Mesendoderm (in vitro differentiated cells): ENCODE measurements at places on chromosomes 12 and 14.

- DNase-seq: peak; percentile 15
These were observed 560.4 kb upstream of the FLRT2 start for GRCh38 chr14:84969501-84969900.

GRCh38 chr12:64729909-64730587 lies 29.2 kb downstream of the GNS start:
- DNase-seq: no peak

- DNase-seq: no peak
These were observed 59.8 kb upstream of the KRR1 start for GRCh38 chr12:75571204-75571603.

- DNase-seq: no peak
These were observed 166.8 kb downstream of the MYRFL start for GRCh38 chr12:69991690-69992288.

DNA sequence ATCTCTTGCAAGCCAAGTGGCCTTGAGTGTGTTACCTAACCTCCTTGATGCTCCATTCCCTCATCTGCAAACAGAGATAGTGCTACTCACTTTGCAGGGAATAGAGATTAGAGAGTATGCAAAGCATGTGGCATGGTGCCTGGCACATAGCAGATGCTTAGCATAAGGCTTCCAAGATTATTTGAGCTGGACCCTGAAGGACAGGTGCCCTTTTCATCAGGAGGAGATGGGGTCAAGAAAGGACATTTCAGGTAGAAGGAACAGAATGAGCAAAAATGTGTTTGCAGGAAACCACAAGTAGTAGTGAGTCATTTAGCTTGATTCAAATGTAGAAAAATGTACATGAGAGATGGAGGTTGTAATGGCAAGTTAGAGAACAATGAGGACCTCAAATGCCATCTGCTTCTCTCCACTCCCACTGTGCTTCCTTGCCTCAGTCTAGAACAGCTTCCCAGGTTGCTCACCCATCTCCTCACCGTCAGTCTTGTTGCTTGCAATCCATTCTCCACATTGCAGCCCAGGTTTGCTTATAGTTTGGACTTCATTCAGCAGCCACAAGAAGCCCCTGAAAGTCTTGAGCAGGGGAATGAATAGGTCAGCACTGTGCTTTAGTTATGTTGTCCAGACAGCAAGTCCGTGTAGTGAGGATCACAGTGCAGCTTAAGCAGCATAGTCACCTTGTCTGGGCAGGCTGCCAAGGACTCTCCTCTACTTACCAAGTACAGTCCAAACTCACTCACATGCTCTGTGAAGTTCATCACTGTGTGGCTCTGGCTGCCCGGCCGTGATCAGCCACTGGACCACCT lies 536.3 kb upstream of the CCDC196 start:
- peak; percentile 20 for DNase-seq

DNA sequence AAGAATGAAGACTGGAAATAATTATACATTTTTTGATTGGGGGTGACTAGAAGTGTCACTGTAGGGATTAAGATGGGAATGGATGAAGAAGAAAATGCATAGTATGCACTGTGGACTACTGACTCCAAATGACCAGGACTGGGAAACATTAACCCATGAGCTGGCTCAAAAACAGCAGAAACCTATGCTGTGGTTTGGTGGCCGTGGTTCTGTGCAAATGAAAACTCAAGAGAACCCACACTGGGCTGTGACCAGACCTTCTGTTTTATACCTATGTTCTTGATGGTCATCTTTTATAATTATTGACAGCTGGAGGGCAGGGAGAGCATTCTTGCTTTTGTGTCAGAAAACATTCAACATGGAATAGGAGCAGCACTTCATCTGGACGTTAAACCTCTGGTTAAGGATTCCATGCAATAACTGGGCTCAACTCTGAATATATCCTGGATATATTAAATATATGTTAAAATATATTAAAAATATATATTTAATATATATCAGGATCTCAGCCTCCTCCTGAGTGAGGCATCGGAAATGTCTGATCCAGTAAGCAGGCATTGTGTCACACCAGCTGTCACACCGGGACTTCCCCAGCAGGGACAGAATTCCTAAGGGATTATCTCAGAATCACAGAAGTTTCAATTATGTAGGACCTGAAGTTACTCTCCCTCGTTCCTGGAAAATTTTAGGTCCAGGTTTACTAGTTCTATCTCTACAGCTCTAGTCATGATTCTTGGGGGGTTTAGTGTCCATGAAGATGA lies 48.5 kb downstream of the BBS10 start:
- DNase-seq: peak; percentile 91

- peak; percentile 87 for DNase-seq
These were observed 18.0 kb downstream of the TNFAIP2 start for GRCh38 chr14:103141117-103141796.

GRCh38 chr12:48882315-48882687 lies 16.6 kb upstream of the RND1 start:
- DNase-seq: peak; percentile 74

DNA sequence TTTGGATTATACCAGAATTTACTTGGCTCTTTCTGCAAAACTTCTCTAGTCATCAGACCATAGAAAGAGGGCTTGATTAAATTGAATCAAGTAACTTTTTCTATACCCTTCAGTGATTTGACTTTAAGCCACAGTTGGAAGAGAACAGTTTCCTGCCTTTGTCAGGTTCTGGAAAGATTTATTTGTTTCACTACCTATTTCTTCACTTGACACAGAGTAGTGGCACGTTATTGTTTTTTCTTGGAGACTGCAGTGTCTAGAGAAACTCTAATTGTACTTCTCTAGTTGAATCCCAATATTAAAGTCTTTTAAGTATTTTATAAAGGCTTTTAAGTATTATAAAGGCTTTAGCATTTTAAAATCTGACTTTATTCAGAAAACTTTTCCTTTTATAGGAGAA lies 138.1 kb downstream of the TMEM117 start:
- no peak for DNase-seq

- DNase-seq: no peak
These were observed 141.8 kb upstream of the PWP1 start for GRCh38 chr12:107543841-107544240.

- no peak for DNase-seq
These were observed 379.6 kb downstream of the CCDC91 start for GRCh38 chr12:28569698-28570411.

DNA sequence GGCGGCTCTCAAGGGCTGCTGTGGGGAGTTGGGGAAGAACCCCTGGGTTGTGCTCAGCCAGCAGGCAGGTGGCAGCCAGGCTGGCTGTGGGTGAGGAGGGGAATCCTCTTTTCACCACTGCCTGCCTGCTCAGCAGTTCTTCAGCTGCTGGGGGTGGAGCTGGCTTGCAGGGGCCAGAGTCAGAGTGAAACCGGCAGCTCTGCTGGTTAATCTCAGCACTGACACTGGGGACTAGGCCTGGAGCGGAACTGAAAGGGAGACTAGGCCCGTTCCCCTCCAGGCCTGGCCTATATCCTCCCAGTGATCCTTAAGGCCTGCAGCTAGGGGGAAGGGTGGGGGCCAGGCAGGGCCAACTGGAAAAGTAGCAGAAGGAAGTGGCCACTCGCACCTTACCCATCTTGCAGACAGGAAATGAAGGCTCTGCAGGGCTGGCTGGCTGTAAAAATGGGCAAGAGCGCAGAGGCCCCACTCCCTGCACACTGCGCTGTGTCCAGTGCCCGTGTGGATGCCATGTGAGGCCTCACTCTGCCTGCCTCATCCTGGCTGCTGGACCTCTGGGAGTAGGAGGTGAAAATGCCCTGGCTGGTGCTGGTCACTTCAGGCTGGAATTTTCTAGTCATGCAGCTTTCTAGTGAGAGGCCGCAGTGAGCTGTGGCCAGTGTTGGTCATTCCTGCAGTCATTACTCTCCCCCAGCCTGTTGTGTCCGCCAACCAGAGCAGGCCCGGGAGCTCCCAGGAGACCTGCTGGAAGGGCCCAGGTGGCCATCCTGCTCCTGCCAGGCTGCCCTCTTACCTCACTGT lies 39.4 kb downstream of the SH2B3 start:
- DNase-seq: peak; percentile 62

DNA sequence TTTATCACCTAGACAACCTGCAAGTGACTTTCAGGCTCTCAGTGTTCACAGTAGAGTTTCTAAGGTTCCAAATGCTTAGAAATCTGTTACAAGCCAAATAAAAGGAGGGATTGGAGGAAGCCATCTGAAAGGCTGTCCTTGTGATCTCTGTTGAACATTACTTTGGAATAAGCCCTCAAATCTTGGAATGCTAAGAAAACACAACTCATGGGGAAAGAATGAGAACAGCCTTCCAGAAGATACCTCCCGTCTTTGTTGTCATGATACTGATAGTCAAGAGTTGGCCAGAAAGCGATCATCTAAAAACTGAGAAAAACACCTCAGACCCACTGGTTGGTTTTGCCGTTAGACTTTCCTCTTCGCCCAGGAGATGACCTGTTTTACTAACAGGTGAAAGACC lies 44.4 kb upstream of the KCNK13 start:
- no peak for DNase-seq

DNA sequence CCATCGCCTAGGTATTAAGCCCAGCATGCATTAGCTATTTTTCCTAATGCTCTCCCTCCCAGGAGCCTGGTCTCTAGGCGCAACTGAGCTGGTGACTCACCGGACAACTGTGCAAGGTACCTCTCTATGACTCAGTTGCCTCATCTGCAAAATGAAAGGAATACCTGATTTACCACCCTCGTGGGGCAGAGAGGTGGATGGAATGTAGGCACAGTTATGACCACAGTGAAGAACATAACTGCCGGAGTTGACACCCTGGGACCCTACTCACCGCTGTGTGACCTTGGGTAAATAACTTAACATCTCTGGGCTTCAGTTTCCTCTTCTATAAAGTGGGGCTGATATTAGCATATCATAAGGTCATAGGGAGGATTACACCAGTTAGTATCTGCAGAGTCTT lies 22.6 kb downstream of the BCL11B start:
- no peak for DNase-seq

- no peak for DNase-seq
These were observed 12.2 kb downstream of the DDX55 start for GRCh38 chr12:123614110-123614509.

- no peak for DNase-seq
These were observed 153.0 kb downstream of the PCNX1 start for GRCh38 chr14:71060274-71060673.

DNA sequence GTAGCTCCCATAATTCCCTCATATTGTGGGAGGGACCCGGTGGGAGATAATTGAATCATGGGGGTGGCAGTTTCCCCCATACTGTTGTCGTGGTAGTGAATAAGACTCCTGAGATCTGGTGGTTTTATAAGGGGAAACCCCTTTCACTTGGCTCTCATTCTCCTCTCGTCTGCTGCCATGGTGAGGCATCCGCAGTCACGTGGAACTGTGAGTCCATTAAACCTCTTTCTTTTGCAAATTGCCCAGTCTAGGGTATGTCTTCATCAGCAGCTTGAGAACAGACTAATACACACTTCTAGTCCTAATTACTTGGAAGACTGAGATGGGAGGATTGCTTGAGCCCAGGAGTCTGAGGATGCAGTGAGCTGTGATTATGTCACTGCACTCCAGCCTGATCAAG lies 64.4 kb downstream of the TMX1 start:
- DNase-seq: no peak

DNA sequence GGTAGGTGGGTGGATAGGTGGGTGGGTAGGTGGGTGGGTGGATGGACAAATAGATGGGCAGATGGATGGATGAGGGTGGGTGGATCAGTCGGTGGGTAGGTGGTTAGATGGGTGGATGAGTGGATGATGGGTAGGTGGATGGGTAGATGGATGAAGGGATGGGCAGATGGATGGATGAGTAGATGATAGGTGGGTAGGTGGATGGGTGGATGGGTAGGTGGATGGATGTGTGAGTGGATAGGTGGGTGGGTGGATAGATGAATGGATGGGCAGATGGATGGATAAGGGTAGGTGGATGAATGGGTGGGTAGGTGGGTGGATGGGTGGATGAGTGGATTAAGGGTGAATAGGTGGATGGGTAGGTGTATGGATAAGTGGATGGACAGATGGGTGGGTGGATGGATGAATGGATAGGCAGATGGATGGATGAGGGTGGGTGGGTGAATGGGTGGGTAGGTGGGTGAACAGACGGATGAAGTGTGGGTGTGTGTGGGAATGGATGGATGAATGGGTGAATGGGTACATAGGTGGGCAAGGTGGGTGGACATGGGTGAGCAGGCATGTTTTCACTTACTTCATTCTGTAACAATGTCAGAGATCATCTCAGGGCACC lies 3.3 kb upstream of the INF2 start:
- DNase-seq: no peak

- DNase-seq: no peak
These were observed 10.1 kb downstream of the PCNX4 start for GRCh38 chr14:60101786-60102185.

- no peak for DNase-seq
These were observed 66.5 kb downstream of the BHLHE41 start for GRCh38 chr12:26058308-26058707.

GRCh38 chr14:102693006-102693755 lies 84.1 kb upstream of the TRAF3 start:
- peak; percentile 55 for DNase-seq

- DNase-seq: peak; percentile 8
These were observed 222.1 kb downstream of the C12orf42 start for GRCh38 chr12:103273645-103274044.

GRCh38 chr12:32360956-32361355 lies 38.4 kb upstream of the FGD4 start:
- no peak for DNase-seq

GRCh38 chr14:104871145-104871655 lies 6.1 kb downstream of the CEP170B start:
- no peak for DNase-seq

DNA sequence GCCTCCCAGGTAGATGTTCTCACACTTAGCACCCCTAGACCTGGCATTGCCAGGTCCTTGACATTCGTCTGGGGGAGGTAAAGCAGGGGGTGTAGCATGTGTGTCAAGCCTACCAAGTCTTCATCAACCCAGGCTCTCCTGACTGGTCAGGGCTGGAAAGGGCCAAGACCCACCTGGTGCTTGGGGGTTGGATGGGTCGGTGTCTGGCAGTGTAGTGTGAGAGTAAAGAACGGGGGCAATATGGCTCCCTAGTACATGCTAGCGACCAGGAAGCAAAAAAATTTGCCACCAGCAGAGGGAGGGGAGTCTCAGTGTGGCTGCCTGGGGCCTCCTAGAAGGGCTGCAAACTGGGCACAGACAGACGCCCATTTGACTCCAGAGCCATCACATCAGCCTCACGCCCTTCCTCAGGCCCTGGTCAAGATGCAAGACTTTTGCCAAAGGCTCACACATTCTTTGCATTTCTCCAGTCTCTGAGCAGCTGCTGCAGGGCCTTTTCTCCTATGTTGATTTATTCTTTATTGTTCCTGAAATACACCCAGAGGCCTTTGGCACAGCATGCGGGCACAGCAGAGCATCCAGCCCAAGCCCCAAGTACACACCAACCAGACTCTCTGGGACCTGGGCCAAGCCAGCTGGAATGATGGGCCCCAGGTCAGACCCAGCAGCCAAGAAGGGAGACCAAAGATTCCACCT lies 38.3 kb upstream of the PNMA1 start:
- peak; percentile 72 for DNase-seq
